HL-60 (cell line): ENCODE measurements at places on chromosomes 5 and 9.
A peak's percentile ranks its signal among the peaks of the same experiment; 100 is the strongest.

DNA sequence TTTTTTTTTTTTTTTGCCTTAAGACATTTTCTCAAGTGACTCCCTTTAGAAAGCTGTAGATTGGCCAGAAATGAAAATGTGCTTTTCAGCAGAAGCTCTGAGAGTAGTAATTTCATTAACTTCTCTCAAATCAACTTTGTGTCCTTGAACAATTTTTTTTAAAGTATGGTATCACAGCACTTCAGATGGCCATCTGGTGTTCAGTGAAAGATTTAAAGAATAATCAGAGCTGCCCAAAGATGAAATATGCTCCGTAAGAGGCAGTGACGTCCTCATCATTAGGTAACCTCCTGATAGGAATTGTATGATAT lies 43.0 kb upstream of the PCAT7 start:
- no peak for DNase-seq

DNA sequence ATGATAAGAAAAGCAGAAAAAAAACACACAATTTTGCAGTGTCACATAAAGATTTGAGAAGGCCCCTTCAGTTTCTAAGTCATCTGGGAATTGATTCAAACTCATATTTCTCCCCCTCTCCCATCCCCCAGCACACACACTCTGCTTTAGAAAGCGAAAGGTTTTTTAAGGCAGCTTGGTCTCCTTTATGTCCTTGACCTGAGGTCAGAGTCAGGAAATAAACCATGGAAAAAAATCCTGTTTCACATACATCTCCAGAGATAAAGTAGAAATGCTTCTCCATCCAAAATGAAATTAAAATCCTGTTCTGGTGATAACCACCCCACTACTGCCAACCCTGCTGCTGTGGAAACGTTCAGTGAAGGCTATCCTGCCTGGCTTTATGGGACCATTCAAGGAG lies 52.6 kb downstream of the TMEM252 start:
- no peak for DNase-seq

- peak; percentile 1 for DNase-seq
Measured at GRCh38 chr9:17578911-17579793, at the start of gene SH3GL2. TSS of gene SH3GL2 (plus strand) at chr9:17579066.

GRCh38 chr5:141878711-141879425 lies 658 bp upstream of the PCDH1 start:
- DNase-seq, result peak; percentile 75

GRCh38 chr9:87447547-87448432 lies 49.9 kb upstream of the DAPK1 start:
- DNase-seq, result no peak

- DNase-seq, result no peak
Measured at GRCh38 chr5:150119421-150120061, 33.2 kb upstream of the CSF1R start.

GRCh38 chr5:128276537-128277216 lies 193.1 kb downstream of the SLC12A2 start:
- DNase-seq, result no peak

- no peak for DNase-seq
Measured at GRCh38 chr5:73471654-73472053, 23.1 kb upstream of the FOXD1 start.
